ENCODE measurements at places on chromosomes 2 and 18.
A peak's percentile ranks its signal among the peaks of the same experiment; 100 is the strongest.

- DNase-seq = no peak
These were observed 277.7 kb upstream of the MAP2 start for GRCh38 chr2:209145941-209146681.

DNA sequence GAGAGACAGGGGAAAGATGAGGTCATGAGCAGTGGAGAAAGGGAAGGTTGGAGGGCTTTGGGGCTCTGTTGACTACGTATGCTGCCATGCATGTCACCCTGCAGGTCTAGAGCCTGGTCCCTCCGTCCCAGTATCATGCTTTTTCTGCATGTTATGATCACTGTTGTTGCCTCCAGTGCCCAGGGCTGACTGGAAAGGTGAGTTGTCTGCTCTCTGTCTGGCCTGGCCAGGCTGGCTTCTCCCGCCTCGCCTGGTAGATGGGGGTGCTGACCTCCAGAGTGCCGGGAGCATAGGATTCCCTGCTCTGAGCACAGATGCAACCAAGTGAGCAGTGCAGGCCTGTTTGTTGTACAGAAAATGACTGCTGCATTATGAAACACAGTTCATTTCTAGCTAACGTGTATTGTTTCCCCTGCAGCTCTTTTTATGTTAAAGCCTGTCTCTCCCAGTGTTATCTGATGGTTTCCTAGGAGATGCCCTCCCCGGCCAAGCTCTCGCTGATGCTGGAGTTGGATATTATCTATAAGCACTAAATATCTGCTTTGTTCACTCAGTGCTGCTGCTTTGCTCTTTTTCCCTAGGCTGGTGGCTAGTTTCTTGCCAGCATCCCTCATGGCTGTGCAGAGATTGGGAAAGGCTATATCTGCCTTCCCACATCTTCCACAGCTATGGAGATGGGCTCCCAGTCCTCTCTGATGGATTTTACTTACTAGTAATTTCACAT lies 158.2 kb downstream of the TDRD15 start:
- DNase-seq = peak; percentile 28

DNA sequence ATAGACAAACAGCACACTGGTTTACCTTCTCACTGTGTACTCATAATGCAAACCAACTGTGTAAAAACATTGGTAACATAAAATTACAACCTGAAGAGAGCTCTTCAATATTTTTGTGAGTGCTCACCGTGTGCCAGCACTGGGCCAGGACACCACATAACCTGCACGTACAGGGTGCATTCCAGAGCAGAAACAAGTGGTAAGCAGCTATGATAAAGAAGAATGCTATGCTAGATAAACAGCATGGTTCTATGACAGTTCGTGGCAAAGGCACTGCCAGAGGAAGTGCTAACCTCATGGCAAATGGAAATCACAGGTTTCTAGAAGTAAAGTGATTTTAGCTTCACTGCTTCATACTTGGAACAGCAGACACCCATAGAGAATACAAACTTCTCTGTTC lies 343.5 kb downstream of the MTX2 start:
- DNase-seq = no peak

GRCh38 chr18:70455731-70456130 lies 166.9 kb downstream of the SOCS6 start:
- no peak for DNase-seq
